GM12891 (cell line): ENCODE measurements at places on chromosomes 2 and 18.

DNA sequence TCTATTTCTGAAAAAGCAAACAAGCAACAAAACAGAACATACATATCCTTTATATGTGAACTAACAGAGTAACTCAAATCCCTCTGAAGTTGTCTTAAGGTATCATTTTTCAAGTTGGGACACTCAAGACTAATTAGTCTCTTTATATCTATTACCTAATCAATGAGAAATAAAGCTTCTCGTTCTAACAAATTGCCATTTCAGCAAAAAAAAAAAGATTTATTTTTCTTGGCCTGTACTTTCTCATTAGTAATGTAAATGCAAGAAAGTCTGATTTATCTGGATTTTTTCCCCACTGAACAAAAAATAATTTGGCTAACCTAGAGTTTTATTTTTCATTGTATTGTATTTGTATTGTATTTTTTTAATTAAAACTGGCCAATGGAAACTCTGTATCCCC lies 176.1 kb upstream of the NOL4 start:
- DNase-seq: no peak

GRCh38 chr2:174605687-174606086 lies 8.1 kb upstream of the WIPF1 start:
- no peak for DNase-seq

DNA sequence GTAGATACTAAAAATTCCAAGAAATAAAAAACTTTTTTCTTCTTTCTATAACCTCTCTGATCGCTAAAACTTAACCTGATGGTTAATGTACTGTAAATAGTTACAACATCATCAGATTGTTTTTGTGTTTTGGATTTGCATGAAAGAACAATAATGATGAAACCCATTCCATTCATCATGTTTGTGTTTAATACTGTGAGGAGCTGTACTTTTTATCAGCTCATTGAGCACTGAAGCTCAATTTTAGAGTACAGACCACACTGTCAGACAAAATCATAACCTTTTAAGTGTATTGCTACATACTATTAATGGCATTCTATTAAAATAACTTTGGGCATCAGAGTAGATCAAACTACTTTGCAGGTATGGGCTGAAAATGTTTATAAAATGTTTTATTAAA lies 14.8 kb upstream of the BBS5 start:
- no peak for DNase-seq

DNA sequence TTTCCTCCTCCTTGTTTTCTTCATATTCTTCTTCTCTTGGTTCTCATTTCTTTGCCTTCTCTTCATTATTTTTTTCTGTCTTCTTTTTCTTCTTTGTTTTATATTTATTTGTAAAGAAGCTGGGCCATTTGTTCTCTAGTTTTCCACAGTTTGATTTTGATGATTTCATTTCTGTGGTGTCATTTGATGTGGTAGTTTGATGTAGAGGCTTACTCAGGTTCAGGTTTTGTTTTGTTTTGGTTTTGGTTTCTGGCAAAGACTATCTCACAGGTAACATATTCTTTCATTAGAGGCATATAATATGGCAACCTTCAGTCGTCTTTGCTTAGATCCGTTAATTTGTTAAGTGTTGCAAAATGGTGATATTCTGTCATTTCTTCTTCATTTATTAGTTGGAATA lies 75.3 kb downstream of the BABAM2 start:
- no peak for DNase-seq

GRCh38 chr2:233061591-233062450 lies 1.7 kb downstream of the INPP5D start:
- no peak for DNase-seq

DNA sequence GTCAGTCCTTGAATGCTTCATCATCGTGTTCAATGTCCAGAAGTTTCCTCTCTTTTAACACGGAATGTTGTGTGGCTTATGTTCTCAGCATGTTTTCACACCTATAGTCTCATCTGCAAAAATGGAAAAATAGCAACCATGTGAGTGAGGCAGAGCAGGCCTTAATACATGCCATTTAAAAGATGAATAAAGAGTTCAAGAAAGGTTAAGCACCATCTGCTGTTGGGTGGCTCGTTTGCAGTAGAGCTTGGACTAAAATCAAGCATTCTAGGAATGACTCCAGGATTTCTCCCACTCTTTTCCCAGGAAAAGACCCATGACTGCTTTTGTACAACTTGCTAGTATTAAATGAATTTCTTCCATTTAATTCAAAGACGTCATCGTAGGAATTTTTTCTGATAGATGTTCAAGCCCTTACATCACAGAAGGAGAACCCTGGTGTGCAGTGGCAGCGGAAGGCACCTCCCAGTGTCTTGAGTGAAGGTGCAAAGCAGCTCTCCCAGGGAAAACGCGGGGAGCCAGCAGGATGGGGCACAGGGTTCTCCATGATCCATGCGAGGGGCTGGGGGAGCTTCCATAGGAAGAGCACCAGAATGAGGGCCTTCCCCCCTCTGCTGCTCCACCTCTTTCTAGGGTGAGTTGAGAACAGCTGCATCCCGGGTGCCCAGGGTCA lies 9.6 kb downstream of the DCDC2C start:
- DNase-seq: no peak

- DNase-seq: no peak
Observed at GRCh38 chr18:49569724-49570123, 7.9 kb downstream of the LIPG start.

- DNase-seq: no peak
Observed at GRCh38 chr2:170685591-170685990, 29.5 kb upstream of the SP5 start.

GRCh38 chr2:236512902-236513435 lies 56.7 kb upstream of the ACKR3 start:
- DNase-seq: peak; percentile 59

DNA sequence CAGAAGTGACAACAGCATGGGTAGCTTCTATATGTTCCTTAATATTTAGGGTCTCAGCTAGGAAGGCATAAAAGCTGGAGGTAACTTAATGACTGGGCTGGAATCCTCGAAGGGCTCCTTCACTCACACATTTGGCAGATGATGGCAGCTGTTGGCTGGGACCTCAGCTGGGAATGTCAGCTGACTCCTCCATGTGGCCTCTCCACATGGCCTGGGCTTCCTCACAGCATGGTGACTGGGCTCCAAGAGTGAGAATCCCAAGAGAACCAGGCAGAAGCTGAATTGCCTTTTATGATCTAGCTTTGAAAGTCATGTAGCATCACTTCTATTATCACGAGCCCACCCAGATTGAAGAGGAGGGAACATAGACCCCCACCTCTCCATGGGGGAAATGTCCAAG lies 54.9 kb downstream of the TET3 start:
- no peak for DNase-seq

DNA sequence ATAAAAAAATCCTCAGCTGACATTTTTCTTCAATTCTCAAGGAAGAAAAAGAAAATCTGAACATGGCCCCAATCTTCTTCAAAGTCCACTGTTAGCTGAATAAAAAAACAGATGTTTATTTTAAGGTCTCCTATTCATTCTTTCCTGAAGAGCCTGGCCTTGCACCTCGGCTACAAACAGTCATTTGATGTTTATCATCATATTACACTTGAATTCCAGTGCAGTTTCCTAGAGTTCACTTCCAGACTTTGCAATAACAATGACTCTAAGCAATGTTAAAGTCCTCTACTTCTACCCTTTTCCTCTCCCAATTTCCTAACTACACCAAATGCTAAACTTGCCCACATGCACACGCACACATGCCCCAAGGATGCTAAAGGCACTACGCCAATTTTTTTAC lies 70.1 kb downstream of the NOL10 start:
- DNase-seq: no peak

DNA sequence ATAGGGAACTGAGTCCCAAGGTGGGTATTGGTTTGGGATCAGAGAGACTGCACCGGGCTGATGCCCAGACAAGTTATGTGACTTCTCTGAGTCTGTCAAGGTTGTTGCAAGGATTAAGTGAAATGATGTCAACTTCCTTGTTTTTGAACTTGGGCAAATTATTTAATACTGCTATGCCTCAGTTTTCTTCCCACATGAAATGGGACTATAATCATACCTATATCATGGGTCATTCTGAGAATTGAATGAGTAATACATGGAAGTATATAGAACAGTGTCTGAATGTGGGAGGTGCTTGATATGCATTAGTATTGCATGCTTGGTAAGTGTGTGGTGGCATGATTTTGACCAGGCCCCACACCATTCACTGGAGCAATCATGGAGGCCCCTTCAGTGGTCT lies 99.0 kb downstream of the PRKCE start:
- no peak for DNase-seq

- no peak for DNase-seq
Observed at GRCh38 chr2:160223560-160223959, 23.5 kb upstream of the ITGB6 start.

GRCh38 chr2:165575044-165575615 lies 105.6 kb downstream of the CSRNP3 start:
- DNase-seq: no peak

GRCh38 chr2:213279971-213280370 lies 4.3 kb upstream of the SPAG16 start:
- DNase-seq: no peak

GRCh38 chr2:100425107-100425506 lies 7.6 kb upstream of the CHST10 start:
- no peak for DNase-seq

DNA sequence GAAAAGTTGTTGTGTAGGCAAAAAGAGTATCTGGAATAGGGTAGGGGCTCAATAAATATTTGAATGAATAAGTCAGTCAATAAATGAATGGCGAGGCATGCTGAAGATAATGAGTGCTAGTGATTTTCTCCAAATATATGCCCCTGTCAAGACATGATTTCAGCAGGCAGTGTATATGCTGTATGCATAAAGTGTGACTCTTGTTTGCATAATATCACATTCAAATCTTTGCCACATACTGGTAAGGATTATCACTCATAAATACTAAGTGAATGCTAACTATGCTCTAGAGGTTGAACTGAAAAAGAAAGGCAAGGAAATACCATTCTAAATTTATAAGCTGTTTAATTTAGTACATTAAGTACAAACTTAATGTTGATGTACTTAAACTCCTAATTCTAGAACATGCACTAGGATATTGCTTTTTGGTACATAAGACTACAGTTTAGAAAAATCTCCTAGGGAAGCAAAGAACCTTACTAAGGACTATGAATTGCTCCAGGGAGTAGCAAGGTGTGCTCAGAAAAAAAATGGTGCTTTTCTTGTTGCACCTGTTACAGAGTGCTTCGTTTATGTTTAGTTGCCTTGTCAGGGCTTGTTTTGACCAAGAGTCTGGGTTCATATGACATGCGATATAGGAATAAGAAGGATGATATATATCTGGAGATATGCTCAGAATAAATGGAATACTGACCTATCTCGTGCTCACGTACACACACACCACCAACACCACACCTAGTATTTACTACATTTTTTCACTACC lies 224.0 kb upstream of the TANK start:
- no peak for DNase-seq

- DNase-seq: no peak
Observed at GRCh38 chr2:43415592-43415991, 180.2 kb downstream of the THADA start.

GRCh38 chr2:206232287-206233035 lies 42.0 kb upstream of the ZDBF2 start:
- no peak for DNase-seq

- no peak for DNase-seq
Observed at GRCh38 chr18:42011053-42011452, 56.0 kb downstream of the PIK3C3 start.

DNA sequence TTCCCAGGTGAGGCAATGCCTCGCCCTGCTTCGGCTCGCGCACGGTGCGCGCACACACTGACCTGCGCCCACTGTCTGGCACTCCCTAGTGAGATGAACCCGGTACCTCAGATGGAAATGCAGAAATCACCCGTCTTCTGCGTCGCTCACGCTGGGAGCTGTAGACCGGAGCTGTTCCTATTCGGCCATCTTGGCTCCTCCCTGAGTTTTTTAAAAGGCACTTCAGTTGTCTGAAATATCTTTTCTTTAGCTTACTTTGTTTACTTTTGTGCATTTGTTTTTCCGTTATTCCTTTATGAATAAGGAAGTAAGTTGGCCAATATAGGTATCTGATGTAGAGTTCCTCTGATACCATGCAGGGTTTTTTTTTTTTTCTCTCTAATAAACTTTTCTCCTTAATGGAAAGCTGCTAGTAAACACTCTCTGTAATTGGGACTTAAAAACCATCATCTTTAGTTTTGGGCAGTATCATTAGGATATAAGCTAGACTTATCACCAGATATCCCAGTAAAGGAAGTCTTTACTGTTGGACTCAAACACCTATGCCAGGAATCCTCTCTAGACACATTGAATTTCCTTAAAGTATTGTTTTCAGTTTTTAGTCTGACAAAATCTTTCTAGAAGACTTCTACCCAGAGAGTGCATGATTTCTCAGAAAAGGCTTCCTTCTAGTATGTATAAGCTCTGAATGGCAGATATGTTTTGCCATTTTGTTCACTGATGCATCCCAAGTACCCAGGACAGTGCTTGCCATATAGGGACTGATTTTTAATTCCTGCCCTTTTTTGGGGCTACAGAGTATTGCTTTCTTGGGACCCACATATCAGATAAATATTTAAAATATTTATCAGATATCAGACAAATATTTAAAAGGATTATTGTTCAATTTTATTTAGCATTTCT lies 35.8 kb upstream of the DYSF start:
- no peak for DNase-seq

DNA sequence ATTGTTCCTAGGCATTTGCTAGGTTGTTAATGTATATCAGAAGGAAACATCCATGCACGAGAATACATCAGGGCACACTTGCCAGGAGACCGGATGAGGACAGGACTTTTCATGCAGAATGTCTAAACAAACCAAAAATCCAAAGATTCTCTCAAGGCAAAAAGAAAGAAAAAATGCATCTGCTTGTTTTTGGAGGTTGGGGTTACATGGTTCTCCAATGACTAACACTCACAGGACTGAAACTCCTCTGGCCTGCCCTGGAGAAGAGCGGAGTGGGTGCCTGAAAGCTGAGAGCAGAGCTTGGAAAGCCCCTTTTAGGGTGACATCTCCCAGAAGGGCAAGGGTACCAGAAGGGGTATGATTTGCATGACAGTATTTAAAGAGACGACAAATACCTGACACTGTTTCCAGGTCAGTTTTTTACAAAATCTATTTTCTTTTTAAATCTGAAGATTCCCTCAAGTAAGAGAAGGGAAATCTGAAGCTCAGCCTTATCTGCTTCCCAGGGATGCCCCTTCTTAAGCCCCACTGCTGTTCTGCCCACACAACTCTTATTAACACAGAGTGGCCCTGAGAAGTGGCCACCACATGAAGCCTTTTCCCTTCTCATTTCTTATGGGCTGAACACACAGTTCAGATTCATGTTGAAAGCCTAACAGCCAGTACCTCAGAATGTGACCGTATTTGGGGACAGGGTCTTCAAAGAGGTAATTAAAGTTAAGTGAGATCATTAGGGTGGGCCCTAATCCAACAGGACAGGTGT lies 216.4 kb downstream of the STK39 start:
- no peak for DNase-seq

GRCh38 chr2:178403671-178404306 lies 47.2 kb downstream of the PRKRA start:
- no peak for DNase-seq

GRCh38 chr18:72742002-72742401 lies 125.8 kb downstream of the NETO1 start:
- DNase-seq: no peak

DNA sequence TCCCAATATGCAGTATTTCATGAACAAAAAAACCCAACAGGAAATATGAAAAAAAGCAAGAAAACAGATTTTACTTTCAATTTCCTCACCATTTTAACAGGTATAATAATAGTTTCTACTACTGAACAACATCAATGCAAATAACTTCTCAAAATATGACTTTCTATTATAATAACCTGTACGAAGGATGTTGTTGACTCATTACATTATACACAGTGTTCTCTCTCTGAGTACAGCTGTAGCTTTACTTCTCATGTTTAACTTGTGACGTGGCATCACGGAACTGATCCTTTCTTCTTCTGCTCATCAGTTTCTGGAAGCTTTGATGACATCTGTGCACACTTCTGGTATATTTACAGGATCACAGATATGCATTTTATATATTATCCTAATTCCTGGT lies 40.0 kb downstream of the FAM228A start:
- DNase-seq: peak; percentile 52
